ENCODE measurements at places on chromosomes 6 and 20.
A peak's percentile ranks its signal among the peaks of the same experiment; 100 is the strongest.

- DNase-seq: no peak
Measured at GRCh38 chr6:151073146-151073545, 166.6 kb upstream of the AKAP12 start.

- DNase-seq: no peak
Measured at GRCh38 chr20:49770634-49771033, 42.0 kb upstream of the SLC9A8 start.

GRCh38 chr6:79650950-79651349 lies 19.8 kb downstream of the SH3BGRL2 start:
- no peak for DNase-seq

DNA sequence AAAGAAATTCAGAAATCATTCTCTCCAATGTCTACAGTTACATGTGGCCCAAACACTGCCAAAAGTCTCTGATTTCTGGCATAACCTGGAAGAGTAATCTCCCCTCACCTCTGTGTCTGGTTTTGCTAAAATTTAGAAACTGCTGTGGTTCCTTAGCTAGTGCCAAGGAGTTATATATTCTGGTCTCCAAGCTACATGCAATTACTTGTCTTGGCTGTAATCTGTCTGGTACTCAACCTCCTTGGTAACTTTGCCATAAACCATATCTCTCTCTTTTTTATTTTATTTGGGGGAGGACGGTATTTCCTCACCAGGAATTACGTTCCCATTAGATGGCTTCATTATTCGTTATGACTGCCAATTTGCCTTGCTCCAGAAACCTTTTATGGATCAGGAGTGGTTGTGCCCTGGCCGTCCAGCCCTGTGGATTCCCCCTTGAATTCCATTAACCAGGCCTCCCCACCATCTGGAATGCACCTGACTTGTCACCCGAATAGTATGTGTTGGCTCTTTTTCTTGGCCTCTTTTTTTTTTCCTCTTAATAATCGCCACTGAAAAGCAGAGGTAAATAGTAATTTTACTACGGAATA lies 400.0 kb downstream of the CD83 start:
- no peak for DNase-seq

GRCh38 chr20:45867819-45868176 lies 10.4 kb downstream of the ZSWIM3 start:
- DNase-seq: no peak

GRCh38 chr6:163427498-163428254 lies 13.2 kb downstream of the QKI start:
- DNase-seq: no peak

DNA sequence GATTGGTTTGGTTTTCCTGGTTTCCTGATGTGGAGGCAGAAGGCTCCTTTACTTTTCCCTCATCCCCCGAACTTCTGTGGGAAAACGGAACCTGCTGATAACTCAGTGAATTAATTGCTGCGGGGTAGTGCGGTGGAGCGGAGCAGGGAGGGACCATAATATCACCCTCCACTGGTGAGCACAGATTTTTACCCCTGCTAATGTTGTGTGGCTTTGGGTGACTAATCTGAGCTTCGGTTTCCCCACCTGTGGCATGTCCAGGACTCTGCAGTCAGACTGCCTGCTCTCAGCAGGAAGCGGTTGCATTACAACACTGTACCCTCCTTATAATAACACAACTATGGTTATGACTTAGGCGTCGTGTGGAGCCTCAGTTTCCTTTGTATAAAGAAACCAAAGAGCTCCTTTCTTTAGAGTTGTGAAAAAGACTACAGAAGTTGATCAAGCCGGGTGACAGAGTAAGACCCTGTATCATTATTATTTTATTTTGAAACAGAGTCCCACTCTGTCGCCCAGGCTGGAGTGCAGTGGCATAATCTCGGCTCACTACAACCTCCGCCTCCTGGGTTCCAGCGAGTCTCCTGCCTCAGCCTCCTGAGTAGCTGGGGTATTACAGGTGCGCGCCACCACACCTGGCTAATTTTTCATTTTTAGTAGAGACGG lies 2.2 kb upstream of the ID1 start:
- no peak for DNase-seq

GRCh38 chr20:46089167-46089416 lies 670 bp downstream of the NCOA5 start:
- no peak for DNase-seq

DNA sequence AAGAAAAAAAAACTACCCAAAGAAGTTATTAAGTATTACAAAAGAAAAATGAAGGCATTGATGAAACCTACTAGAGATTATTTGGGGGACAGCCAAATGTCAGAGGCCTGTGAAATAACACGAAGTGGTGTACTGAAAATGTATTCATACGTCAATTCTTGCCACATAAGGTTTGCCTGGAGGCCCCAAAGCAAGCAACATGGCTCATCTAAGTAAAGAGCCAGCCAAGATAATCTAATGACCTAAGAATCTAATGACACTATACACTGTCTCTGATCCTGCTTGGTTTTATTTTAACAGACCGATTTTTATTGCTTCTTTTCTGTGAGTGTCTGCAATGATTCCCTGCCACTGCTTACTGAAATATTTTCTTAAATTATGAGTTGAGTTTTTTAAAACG lies 34.7 kb downstream of the FILIP1 start:
- DNase-seq: no peak

DNA sequence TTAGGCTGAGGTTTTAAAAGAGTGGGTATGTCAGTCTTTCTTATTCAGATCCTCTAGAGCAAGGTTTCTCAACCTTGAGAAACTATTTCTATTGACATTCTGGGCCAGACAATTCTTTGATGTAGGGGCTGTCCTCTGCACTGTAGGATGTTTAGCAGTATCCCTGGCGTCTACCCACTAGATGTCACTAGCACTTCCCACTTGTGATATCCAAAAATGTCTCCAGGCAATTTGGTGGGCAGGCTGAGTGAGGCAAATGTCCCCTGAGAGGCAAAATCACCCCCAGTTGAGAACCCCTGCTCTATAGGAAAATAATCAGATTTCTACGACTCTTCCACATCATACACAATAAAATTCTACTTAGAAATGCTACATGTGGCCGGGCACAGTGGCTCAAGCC lies 7.7 kb upstream of the ZKSCAN8 start:
- peak; percentile 11 for DNase-seq

DNA sequence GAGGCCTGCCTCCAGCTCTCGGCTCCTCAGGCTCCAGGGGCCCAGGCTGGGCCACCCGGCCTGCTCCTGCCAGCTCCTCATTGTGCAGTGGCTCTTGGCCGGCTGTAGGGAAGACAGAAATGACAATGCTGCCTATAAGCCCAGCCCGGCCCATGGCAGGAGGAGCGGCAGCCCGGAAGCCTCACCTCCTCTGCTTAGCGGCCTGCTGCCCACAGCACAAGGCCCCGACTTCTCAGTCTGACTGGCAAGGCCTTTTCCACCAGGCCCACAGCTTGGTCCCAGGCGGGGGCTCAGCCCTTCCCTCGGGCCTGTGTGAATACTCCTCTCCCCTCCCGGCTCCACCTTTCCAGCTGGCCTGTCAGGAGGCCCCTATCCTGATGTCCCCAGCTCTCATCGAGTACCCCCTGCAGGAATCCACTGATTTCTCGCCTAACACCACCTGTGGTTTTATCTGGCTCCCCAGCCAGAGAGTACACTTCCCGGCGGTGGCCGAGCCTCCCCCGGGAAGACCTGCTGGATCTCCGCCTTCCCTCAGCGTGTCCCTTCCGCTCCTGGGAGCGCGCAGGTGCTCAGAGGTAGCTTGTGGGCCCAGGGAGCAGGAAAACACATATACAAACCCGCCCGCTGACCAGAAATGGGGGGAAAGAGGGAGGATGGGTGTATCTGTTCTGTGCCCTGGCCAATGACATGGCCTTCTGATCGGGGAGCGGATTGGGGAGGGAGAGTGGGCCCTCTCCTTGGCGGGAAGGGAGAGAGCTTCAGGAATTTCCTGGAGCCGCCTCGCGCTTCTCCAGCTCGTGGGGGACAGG lies 963 bp downstream of the DDRGK1 start:
- DNase-seq: no peak

GRCh38 chr6:3456898-3457709 lies at the start of gene SLC22A23:
SLC22A23 (minus strand) TSS chr6:3457050; CDS start chr6:3456559, 491 bp downstream.
- peak; percentile 66 for DNase-seq

GRCh38 chr6:5115168-5115567 lies 30.0 kb downstream of the PPP1R3G start:
- no peak for DNase-seq

DNA sequence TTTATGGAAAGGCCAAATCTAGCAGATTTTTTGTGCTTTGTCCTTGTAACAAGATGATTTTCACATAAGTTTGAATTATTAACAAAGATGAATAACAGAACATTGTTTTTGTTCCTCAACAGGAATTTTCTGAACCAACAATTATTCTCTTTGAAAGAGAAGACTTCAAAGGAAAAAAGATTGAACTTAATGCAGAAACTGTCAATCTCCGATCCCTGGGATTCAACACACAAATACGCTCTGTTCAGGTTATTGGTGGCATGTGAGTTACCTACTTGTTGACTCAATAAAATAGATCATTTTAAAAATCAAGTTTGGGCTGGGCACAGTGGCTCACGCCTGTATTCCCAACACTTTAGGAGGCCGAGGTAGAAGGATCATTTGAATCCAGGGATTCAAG lies 70.9 kb downstream of the RTN4IP1 start:
- no peak for DNase-seq

- no peak for DNase-seq
Measured at GRCh38 chr6:40963019-40963418, 76.0 kb downstream of the UNC5CL start.

DNA sequence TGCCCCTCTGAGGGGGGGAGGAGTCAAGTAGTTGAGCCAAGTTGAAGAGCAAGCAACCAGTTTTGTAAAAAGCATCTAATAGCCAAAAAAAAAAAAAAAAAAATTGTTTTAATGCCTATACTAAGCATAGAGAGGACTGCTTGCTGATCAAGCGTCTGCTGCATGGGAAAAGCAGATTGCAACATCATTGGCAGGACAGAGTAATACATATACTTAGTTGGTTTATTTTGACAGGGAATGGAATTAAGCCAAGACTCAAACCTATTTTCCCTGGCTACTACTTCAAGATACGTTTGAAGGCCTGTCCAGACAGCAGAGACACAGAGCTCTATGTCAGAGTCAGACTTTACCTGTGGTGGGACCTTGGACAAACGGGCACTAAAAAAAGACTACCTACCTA lies 120.5 kb downstream of the RTN4IP1 start:
- DNase-seq: no peak

DNA sequence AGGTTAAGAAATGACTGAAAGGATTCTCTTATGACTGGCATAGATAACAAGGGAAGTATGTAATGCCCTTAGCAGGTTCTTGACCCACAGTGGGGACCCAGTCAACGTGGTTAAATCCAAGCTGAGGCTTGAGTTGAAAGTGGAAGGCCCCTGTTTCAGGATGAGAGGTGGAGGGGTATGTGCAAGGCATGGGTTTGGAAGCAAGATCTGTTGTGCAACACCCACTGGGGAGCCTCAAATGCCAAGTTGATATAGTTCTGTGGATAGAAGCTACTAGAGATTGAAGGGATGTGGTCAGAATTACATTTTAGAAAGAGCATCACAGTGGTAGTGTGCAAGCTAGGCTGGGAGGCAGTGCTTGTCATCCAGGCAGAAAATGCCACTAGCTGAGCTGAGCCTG lies 5.1 kb downstream of the PABPC1L start:
- no peak for DNase-seq

GRCh38 chr6:128358244-128358776 lies 162.1 kb downstream of the PTPRK start:
- DNase-seq: no peak

DNA sequence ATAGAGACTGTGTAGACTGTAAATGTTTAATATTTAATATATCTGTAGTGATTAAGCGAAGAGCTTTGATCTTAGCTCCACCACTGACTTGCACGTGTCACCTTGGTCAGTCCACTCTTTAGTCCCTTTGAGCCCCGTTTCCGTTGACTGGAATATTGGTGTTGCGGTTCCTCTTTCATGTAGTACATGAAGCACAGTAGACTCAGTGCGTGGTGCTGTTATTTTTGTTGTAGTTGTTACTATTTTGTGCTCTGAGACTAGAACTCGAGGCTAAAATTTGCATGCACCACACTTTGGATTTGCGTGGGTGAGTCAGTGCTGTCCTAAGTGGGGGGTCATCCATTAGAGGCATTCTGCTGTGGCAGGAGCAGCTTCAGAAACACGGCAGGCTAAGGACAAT lies 291.4 kb downstream of the QKI start:
- no peak for DNase-seq

DNA sequence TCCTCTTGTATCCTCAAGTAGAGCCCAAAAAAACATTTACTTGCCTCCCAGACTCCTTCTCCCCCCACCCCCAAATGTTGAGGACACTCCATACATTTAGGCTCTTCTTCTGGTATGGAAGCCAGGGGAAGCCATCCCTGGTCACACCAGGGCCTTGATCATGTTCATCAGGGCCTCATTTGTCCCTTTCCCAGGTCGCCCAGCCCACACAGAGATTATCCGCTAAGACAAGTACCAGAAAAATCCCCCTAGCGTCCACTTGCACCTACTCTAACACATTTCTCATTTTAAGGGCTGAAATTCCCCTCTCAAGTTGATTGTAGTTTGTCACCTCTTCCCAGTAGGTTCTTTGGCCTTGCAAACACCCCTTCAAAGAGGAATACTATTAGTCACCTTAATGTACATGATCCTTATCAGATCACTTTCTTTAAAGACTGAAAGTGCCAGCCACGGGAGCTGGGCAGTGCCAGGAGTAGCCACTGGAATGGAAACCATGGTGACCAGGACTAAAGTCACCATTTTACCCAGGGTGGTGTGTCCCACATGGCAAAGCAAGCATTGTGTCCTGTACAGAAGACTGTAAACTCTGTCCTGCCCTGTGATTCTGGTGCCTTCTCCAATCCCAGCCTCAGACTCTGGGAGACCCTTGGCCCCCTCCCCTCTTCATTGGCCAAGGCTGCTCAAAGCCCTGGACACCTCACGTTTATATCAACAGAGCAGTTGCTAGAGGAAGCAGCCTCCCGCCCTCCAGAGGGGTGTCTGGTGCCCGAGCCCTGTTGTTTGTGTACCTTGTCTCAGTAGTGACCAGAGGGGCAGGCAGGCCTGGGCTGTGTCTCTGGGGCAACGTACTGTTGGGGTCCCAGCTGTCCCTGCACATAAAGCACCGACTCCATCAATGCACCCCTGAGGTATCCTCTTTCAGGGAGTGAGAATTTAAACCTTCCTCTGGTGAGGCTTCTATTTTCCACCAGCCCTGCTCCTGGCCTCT lies 5.0 kb upstream of the APOBEC2 start:
- no peak for DNase-seq

GRCh38 chr20:41068806-41069205 lies 40.2 kb downstream of the TOP1 start:
- no peak for DNase-seq

DNA sequence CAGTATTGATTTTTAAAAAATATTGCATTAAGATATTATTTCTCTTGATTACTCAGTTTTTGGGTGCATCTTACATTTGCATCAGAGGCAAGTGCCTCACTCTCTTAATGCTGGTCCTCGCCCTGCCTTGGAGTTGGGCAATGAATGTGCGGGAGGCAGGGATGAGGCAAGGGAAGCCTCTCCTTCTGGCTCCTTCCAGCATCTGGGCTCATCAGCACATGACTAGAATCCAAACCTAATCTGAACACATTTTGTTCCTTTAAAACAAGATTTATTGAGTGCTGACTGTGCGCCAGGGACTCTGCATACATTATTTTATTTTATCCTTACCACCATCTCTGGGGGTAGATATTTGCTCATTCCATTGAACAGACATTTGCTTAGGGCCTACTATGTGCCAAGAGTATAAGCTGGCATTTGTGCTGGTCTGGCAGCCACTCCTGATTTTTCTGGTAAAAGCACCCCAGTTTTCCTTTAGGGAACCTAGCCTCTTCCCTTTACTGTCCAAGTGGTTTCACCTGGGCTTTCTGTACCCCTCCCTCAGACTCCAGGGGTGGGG lies 71.9 kb upstream of the ZNFX1 start:
- no peak for DNase-seq

- DNase-seq: no peak
Measured at GRCh38 chr6:34589691-34590090, 33.6 kb upstream of the SPDEF start.
